ENCODE measurements at places on chromosomes 7 and 10.

DNA sequence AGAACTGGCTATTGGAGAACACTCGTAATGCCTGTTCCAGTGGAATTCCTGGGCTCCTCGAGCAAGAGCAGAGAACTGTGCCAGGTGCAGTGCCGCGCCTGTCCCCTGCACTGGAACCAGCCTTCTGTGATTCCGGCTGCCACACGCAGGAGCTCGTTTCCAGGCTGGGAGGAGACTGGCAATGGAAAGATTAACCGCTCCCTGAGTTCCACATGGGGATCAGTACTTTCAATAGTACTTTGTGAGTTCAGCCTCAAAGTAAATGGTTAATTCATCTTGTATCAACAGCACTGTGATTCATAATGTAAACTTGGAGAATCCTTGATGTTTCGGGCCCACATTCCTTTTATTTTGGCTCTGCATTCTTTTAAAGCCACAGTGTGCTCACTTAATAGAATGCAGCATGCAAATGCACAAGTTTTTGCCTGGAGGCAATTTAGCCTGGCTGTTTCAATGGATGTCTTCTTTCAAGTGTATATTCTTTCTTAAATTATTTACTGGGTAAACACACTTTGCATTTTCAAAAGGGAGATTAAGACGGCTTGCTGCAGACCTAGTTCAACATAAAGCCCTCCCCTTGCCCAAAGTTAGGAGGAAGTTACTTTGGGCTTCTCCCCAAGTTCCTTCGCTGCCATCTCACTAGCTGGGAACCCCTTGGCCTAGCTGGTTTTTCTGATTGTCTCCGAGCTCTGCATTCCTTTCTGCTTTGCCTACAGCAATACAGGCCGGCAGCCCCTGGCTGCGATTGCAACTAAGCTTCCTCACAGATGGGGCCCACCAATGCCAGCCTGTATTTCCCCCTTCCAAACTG, 138.1 kb upstream of the TCF7L2 start:
- DNase-seq, result no peak

GRCh38 chr7:155306673-155307470, 9.2 kb downstream of the INSIG1 start:
- DNase-seq, result no peak

DNA sequence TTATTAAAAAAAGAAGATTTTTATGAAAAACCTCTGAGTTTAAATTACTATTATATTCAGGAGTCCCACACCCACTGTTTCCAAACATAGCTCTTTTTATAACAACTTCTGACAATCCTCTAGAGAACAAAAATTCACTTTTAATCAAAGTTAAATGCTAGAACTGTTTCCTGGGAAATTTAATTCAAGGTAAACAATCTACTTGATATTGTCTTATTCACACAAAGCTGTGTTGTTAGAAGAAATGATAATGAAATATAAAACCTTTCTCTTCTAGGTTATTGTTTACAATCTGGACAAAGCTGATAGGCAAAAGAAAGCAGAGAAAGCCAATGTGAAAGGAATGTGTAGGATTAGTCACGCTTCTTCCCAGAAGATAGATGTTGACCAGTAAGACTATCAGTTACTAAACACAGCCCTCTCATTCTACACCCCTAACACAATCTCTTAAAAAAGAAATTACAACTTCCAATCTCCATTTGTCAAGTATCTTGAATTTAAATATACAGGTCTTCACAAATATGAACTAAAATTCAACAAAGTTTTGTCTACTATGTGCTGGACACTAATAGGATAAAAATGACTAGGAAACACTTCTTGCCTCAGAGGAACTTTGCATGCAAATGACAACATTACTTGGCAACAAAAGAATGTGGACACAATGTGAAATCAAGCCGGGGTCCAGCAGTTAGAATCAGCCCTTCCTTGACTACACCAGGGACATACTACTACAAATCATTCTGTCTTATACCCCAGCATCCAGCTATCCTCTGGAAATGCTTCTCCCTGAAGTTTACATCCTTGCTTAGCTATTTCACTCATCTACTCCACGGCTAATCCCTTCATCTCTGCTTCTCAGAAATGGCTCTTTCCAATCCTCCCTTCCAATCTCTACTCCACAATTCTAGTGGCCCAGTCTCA, 123.7 kb downstream of the IMMP2L start:
- DNase-seq, result no peak

DNA sequence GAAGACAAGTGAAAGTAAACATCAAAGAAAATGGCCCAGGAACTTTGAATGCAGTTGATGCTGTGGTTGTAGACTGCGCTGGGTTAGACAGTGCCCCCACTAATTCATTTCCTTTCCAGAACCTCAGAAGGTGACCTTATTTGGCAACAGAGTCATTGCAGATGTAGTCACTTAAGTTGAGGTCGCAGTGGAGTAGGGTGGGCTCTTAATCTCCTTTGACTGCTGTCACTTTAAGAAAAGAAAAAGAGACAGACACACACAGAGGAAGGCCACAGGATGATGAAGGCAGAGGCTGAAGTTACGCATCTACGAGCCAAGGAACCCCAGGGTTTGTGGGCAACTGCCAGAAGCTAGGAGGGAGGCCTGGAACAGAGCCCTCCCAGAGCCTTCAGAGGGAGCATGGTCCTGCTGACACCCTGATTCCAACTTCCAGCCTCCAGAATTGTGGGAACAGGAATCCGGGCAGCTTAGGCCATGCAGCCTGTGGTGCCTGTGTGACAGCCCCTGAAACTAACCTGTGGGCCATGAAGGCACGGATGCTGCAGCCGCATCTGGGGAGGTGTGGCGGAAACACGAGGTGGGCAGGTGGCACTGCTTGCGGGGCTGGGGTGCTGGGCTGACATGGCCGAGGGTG, 107.6 kb downstream of the PRKAG2 start:
- no peak for DNase-seq

DNA sequence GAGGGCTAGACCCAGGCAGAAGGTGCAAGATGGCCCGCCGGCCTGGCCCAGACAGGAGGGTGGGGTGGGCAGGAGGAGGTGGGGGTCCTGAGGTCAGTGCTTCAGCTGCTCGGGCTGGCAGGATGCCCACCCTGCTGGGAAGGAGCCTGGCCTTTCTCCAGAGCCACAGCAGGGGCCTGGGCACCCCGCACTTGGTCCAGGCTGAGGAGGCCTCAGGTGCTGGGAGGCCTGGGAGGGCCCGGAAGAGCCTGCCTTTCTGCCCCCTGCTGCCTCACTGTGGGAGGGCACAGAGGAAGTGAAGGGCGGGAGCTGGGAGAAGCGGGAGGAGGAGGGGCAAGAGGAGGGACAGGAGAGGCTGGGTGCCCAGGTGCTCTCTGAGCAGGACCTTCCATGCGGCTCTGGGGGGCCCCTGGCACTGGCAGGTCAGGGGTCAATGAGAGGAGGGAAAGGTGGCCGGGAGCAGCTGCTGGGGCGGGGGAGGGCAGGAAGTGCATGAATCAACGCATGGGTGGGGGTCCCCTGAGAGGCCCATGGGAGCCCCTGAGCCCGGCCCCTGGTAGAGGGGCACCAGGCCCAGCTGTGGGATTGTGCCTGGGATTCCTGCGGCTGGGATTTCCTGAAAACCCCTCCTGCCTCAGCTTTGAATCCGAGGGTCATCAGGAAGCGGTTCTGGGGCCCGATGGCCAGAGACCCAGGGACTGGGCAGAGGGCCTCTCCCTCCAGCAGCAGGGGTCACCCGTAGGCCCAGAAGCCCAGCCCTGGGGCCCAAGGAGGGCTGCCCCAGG, 49.9 kb downstream of the PWWP2B start:
- DNase-seq, result peak; percentile 62

DNA sequence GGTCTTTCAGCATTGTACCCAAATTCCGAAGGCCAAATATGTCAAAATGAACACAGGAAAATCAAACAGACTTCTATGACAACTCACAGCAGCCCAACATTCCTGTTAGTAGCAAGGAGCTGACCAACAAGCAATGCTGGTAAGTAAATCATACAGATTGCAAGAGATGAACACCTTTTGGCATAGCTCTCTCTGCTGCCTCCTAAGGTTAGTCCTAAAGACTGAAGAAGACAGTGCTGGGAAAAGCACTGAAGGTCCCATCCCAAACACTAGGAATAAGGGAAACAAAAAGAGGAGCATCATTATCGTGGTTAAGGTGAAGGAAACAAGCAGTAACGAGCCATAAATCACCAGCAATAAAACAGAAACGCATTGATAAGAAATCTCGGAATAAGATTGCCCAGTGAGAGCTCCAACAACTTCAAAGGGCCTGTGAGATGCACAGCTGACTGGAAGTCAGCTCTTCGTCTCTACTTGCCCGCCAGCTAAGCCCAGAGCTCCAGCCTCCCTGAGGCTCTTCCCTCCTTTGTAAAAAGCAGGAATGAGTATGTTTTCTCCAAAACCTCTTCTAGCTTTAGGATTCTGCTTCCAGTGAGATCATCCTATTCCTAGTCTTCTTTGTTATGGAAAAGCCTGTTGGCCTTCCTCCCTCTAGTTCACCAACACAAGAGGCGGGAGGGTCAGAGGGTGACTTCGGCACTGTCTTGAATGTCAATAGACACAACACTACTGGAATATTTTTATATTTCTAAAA, 15.3 kb downstream of the NUDT5 start:
- DNase-seq, result no peak

DNA sequence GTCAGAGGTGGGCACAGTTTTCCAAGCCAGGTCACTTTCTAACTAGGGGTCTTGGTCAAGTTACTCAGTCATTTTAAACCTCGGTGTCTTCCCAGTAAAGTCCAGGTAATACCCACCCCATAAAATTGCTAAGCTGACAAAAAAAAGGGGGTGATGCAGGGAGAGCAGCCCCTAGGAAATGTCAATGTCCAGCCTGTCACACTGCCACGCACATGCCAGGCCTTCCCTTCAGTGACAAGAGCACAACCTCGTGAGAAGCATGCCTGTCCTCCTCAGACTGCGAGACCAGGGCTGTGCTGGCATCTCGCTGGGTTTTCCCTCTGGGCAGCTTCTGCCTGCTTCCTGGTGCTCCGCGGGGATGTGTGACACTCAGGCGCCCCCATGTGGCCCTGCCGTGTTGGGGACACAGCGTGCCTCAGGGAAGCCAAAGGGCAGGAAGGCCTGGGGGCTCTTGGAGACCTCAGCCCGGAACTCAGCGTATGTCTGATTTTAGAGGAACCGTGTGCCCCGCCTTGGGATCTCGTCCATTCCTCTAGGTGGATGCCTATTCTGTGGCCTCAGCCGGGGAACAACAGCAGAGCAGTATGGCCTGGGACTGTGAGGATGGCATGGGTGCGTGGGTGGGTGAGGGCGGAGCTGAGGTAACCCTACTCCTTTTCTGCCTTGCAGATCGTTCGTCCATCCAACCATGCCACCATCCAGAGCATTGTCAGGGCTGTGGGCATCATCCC, 10.2 kb upstream of the GDF2 start:
- DNase-seq, result peak; percentile 50

DNA sequence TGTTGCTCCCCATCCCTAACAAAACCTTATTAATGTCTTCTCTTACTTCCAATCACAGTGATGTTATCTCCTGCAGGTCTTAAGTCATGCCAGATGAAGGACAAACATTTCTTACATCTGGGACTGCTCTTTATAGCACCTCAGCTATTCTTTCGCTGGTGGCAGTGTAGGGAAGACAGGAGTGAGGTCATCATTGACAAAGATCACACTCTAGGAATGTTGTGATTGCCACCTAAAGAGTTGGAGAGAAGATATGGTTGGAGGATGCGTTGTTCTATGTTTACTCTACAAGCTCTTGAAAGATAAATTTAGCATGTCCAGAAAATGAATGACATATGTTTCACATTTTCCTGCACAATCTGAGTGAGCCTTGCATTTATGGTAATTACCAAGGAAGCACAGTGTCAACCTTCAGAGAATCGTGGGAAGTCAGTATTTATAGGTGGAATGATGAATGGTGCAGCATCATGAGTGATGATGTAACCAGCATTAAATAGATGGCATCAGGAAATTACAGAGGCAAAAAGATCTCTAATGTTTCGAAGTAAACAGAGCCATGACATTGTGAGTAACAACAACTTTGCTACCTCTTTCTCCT, 188.1 kb upstream of the STEAP1 start:
- no peak for DNase-seq

DNA sequence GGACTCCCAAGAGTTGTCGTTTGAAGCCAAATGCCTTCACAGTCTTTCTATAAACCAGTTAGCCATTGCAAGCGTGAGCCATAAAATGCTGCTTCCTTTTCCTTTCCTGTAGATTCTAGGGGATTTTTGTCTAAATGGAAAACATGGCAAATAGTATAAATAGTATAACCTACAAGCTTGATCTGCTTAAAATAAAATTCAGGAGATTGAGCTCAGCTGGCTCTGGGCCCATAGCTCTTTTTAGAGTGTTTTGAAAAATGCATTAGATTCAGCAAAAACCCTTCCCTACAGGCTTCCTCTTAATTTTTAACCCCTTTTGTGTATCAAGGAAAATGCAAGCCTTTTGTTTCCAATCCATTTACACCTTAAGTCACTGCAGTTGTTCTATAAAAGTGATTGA, 190.1 kb upstream of the GDF10 start:
- no peak for DNase-seq

GRCh38 chr7:108136191-108136688, 6.1 kb upstream of the LAMB4 start:
- no peak for DNase-seq

GRCh38 chr7:26626156-26626555, 238.2 kb downstream of the SKAP2 start:
- no peak for DNase-seq

All from T-helper 2 cell (primary cell).